Activated CD4-positive, alpha-beta T cell treated with anti-CD3 and anti-CD28 coated beads, Interleukin-2, amount 10 ng/mL, durations not matched to agents 7 days and 5 days (primary cell): ENCODE measurements at places on chromosomes 5 and 9.
A peak's percentile ranks its signal among the peaks of the same experiment; 100 is the strongest.

- no peak for DNase-seq
These were observed 170.0 kb downstream of the AUH start for GRCh38 chr9:91191411-91192380.

DNA sequence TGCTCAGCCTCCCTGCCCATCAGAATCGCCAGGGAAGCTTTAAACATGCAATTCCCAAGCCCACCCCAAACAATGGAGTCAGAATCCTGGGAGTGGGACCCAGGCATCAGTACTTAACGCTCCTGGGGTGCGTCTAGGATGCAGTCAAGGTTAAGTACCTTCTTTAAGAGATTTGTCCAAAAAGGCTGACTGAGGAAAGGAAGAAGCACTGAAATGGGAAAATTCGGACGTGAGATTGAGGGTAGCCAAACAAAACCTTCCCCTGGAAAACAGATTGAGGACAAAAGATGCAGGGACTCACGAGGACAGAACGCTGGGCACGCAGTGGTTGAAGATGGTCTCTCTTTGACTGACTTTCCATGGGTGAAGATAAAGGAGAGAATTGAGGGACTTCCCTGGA lies 143.5 kb downstream of the MTX3 start:
- no peak for DNase-seq

- DNase-seq: peak; percentile 48
These were observed 1.2 kb downstream of the TNFSF8 start for GRCh38 chr9:114929201-114929600.

- no peak for DNase-seq
These were observed 16.1 kb downstream of the LIFR start for GRCh38 chr5:38540314-38540713.

- DNase-seq: no peak
These were observed 756.2 kb downstream of the CDH9 start for GRCh38 chr5:26282190-26282589.

DNA sequence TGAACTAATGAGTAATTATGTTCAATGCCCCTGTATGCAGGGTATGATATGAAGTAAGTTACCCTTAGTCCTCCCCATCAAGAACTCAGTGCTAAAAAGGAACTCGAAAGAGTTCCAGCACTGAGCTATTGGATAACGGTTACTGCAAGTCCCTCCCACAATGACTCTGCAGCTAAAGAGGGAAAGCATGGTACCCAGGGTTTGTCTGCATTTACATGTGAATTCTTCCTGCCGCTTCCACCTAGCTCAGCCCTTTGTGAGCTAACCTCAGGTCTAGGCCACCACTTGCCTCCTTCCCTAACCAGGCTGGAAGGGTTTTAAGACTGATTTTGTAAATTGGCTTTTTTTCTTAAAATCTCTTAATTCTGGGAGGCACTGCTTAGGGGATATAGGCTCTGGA lies 376.8 kb downstream of the EBF1 start:
- no peak for DNase-seq

DNA sequence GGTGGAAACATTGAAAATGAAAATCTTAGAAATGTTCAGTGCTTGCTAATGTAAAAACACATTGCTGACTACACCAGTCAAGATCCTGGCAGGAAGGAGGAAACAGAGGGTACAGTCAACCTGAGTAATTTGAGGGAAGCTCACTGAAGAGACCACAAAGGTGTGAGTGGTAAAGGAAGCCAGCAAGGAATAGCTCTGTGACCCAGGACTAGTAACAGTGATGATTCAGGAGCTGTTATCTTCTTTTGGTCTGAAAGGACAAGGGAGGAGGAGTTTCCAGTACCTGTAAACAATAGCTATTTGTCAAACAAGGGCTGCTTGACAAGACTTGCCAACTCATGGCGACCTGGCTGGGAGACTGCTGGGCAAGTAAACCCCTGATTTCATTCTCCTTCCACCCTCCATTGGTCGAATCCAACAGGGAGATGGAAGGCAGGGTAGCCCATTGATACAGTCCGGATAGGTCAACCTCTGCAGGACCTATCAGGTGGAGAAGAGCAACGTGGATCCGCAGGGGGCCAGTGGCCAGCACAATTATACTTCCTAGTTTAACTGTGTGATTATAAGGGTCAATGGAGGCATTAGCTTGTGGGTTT lies 68.1 kb downstream of the MAMDC2 start:
- no peak for DNase-seq

DNA sequence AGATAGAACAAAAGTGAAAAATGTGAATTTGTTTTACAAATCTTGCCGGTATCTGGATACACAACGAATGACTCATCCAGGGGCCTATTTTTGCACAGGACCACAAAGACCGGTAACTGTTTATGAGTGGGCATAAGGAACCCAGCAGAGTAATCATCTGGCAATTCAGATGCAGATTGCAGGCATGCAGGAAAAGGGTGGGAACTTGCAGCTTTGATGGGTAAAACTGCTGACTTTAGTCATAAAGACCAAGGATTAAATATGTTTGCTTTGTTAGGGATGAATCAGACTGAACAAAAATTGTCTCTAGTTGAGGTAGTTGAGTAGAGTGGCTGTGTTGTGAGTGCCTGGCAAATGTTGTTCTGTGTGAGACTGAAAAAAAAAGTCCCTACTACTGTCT lies 309.6 kb upstream of the CCNH start:
- DNase-seq: no peak

- DNase-seq: no peak
These were observed 56.6 kb upstream of the IFNK start for GRCh38 chr9:27467486-27467885.

GRCh38 chr5:122183098-122183787 lies 53.9 kb downstream of the ZNF474 start:
- DNase-seq: no peak

GRCh38 chr5:4570047-4570995 lies 569.8 kb upstream of the ADAMTS16 start:
- no peak for DNase-seq

- DNase-seq: no peak
These were observed 419.4 kb upstream of the PTGER4 start for GRCh38 chr5:40260361-40260760.

- no peak for DNase-seq
These were observed 153.1 kb upstream of the RAPGEF1 start for GRCh38 chr9:131892902-131893500.

GRCh38 chr9:38334234-38334633 lies 58.3 kb upstream of the ALDH1B1 start:
- DNase-seq: no peak

DNA sequence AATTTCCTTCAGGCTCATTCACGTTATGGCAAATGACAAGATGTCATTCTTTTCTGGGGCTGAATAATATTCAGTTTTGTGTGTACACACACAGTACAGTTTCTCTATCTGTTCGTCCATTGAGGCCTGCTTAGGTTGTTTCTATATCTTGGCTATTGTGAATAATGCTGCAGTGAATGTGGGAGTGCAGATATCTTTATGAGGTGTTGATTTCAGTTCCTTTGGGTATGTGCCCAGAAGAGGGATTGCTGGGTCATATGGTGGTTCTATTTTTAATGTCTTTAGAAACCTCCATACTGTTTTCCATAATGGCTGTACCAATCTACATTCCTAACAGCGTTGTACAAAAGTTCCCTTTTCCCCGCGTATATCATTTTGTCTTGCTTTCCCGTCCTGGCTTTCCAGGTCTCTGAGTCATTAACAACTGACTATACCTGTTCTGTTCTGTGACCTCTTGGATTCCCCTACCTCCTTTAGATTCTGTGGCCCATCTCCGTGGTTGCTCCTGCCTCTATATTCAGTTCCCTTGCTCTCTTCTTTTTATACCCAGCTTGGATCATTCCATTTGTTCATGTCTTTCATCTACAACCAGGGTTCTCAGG lies 6.8 kb downstream of the SNX30 start:
- no peak for DNase-seq

- DNase-seq: no peak
These were observed 419.9 kb downstream of the PDE4D start for GRCh38 chr5:59473611-59474010.

DNA sequence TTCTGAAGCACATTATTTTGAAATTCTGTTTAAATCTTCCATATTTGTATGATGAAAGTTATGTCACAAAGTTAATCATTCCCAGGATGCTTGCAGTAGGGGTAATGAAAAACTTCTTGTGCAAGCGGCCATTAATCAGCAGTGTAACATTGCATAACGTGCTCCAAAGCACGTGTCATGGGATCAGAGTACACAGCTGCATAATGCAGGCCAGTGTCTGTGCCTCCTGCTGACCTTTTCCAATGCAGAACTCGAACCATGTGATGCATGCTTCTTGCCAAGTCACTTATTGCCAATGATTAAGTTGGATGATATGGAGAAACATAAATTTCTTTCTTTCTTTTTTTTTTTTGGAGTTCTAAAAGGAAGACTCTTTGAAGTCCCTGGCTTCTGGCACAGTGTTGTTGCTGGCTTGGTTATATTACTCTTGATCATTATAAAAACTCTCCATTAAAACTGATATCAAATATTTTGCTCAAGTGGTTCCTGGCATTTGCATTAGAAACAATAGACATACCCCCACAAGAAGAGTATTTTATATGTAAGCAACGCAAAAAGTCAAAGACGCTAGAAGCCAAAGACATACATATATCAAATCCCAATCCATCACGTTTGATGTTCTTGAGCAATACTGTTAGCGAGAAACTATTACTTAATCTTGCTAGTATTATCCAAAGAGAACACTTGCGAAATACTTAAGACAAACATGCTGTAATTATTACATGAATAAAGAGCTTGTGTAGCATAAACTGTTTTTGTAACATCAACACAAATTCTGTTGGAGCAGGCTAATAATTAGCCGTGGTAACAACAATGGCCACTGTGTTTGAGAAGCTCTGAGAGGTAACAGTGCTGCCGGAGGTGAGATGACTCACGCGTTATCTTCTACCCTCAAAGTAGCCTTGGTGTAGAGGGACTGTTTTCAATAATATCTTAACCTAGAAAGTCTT lies 164.2 kb downstream of the AUH start:
- DNase-seq: no peak

DNA sequence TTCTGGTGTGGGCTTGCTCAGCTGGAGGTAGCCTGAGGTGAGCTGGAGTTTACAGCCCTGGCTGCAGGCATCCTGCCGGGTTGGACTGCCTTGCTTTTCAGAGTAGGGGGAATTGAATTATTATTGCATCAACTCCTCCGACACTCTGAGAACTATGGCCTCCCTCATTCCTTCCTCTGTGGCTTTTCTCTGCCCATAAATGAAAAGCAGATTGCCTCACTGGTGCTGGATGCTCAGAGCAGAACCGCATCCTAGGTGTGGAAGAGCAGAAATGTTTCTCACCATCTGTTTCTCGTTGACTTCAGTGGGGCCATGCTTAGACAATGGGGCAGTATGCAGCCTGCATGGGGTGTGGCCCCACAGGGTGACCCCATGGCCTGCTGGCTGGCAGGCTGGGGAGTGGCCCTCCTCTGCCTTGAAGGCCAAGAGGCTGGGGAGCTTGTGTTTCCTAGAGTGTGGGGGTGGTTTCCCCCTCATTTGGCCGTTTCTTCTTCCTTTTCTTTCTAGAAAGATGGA lies 27.3 kb upstream of the TGFBI start:
- no peak for DNase-seq

GRCh38 chr9:131739133-131739958 lies 530 bp downstream of the RAPGEF1 start:
- peak; percentile 42 for DNase-seq

- no peak for DNase-seq
These were observed 20.0 kb downstream of the RNF145 start for GRCh38 chr5:159189310-159189709.

DNA sequence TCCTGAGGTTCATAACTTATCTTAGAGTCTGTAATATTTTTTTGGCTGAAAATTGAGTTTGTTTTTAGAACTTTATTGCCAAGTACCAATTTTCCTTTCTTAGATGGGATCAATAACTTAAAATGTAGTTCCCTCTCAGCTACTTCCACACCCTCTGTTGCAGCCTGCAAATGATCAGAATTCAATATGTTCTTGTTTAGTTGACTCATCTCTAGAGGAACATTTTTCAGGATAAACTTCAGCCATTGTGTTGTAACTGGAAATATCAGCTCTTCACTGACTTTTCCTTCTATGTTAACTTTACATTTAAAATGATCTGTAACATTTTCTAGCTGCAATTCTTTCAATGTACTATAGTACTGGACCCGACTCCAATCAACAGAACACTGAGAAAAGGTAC lies 115.7 kb downstream of the ESM1 start:
- DNase-seq: no peak

- DNase-seq: no peak
These were observed 3.1 kb upstream of the RABL6 start for GRCh38 chr9:136804509-136805206.

DNA sequence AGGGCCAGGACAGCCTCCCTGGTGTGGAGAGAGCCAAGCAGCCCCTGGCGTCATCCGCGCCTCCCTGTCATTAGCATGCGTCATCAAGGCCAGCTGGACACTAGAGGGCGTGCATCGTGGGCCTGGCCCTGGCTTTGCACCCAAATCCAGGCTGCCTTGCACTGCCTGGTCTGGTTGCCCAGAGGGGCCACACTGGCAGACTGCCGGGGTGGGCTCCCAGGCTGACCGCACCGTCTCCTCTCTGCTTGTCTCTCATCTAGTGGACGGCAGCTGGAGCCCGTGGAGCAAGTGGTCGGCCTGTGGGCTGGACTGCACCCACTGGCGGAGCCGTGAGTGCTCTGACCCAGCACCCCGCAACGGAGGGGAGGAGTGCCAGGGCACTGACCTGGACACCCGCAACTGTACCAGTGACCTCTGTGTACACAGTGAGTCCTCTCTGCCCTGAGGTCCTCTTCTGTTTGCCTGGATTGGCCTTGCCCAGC lies 29.0 kb downstream of the HK3 start:
- no peak for DNase-seq

DNA sequence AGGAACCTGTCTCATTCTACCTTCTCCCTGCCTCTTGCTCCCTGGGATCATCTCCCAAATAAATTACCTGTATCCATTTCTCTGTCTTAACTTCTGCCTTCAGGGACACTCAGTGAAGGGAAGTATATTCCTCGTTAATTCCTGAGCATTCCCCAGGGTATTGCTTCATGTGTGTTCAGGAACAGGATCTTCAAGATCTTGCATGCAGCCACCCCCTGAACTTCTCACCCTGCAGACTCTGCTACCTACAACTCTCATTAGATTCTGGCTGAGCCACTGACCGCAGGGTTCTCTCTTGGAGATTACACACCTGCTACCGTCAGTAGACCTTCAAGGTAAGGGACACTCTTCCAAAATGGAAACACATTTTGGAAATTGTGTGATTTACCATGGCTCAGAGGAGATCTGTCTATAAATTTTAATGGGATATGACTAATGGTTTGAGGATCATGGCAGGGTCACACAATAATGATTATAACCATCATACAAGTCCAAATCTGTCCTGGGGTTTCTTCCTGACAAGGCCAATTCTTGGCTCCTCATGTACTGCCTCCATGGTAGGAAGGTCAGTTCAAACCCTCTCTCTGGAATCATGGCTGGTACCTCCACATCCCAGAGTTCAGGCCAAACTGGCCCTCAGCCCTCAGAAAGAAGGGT lies 38.9 kb upstream of the UGCG start:
- DNase-seq: no peak

- no peak for DNase-seq
These were observed 29.8 kb downstream of the OLFM1 start for GRCh38 chr9:135117281-135117680.

GRCh38 chr9:124439686-124440243 lies 10.5 kb upstream of the ADGRD2 start:
- no peak for DNase-seq

- DNase-seq: no peak
These were observed 87.1 kb downstream of the EHMT1 start for GRCh38 chr9:137705906-137706305.

GRCh38 chr5:115859378-115859777 lies 17.6 kb downstream of the AP3S1 start:
- DNase-seq: no peak

GRCh38 chr5:92674321-92674720 lies 906.7 kb downstream of the NR2F1-AS1 start:
- DNase-seq: no peak

- DNase-seq: no peak
These were observed 71.9 kb downstream of the CDK5RAP2 start for GRCh38 chr9:120507936-120508510.
